ENCODE measurements at places on chromosomes 11 and 22. TPM values are rescaled to one million over a fixed set of nuclear protein-coding genes. Genes with fewer than 3 reads are reported as not detected.

SLC5A12 gene
- total RNA-seq = 0.66 TPM

OR6T1 gene
- not detected for total RNA-seq

DNA sequence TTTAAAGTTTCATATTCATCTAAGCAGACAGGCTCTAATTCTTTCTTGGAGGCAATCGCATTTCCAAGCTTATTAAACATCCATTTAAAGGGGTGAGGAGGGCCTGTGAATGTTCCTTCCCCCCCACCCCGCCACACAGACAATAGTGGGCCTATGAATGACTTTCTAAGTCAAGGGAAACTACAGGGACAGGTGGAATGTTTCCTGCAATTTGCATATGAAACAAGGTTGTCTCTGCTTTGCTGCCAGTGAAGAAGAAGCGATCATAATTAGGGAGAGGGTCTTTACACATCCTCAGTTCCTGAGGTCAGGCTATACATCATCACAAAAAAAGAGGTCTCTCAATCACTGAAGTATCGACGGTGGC, 127.9 kb upstream of the OPCML start:
- no peaks in the 10 kb centered on the region for H3K36me3 ChIP-seq
- H3K27me3 ChIP-seq = peaks cover 3% of the 10 kb centered on the region
- DNase-seq = no peak
- H3K4me1 ChIP-seq = peaks cover 25% of the 10 kb centered on the region

DNA sequence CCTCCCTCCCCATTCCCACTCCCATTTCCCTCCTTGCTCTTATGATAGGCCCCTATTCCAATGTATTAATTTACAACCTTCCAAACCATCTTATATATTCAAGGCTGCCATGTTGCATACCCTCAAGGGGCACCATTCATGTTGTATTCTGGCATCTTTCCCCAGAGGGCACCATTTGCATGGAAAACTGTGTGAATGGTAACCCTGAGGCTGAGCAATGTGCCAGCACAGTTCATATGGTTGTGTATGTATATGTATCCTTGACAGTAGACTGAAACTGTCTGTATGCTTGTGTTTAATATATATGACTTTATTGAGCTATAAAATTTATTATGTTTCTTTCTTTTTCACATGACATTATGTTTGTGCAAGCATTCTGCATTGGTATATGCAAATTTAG, 7.3 kb downstream of the RASSF10 start:
- no peaks in the 10 kb centered on the region for H3K4me1 ChIP-seq
- H3K4me3 ChIP-seq = no peak overlapping the region
- DNase-seq = no peak
- H3K36me3 ChIP-seq = no peaks in the 10 kb centered on the region
- H3K27ac ChIP-seq = no peak overlapping the region

All from glutamatergic neuron (in vitro differentiated cells).